DMS 273 treated with DMSO at 0.1 percent for 48 hours (cell line): ENCODE measurements at places on chromosomes 3 and 15.

GRCh38 chr15:93583968-93584367, 495.0 kb upstream of the RGMA start:
- no peak for DNase-seq

GRCh38 chr15:83106994-83107840, at the start of gene TM6SF1:
TM6SF1 (plus strand) TSS chr15:83107645; CDS start chr15:83107681, 36 bp downstream.
- no peak for DNase-seq

GRCh38 chr3:54274607-54275006, 152.3 kb downstream of the CACNA2D3 start:
- DNase-seq, result no peak

DNA sequence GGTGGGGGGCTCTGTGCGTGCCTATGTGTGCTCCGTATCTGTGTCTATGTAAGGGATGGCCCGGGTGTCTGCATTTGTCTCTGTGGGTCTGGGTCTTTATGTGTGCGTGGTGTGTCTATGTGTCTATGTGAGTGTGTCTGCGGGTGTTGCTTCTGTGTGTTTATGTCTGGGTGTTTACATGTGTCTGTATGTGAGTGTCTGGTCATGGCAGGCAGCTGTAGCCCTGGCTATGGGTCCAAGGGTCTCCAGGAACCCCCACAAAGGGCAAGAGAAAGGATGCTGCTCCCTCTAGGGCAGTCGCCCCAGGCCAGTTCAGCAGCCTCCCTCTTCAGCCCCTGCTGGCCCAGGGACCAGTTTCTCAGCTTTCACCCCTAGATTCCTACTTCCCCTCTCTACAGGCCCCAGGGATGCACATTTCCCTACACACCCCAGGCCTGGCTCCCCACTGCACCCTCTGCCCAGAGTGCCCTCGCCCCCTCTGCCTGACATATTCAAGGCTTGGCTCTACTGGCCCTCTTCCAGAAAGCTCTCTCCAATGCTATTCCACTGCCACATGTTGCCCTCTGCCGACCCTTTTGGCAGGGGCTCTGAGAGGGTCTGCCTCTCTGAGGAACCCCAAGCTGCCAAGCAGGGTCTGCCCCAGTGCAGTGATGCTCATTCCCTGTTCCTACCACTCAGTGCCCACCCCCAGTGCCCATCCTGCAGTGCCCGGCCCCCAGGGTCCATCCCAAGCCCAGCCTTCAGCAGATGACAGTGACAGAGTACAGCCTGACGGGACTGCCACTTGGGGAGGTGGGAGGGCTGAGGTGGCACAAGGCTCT, 1.0 kb upstream of the MYL3 start:
- DNase-seq, result no peak
